ENCODE measurements at places on chromosomes 6 and 20. TPM values are rescaled to one million over a fixed set of nuclear protein-coding genes. Genes with fewer than 3 reads are reported as not detected.

The BPIFA1 gene
- total RNA-seq: not detected

The SLC22A3 gene
- 2.7 TPM for total RNA-seq

The EMILIN3 gene
- not detected for total RNA-seq

The TOX2 gene
- not detected for total RNA-seq

The ATXN1 gene
- total RNA-seq: 29.2 TPM

The VARS2 gene
- total RNA-seq: 14.5 TPM

The ENPP4 gene
- 1.6 TPM for total RNA-seq

The FOXS1 gene
- total RNA-seq: not detected

The SLC17A9 gene
- 6.9 TPM for total RNA-seq

The CLPSL2 gene
- not detected for total RNA-seq

The SLC25A27 gene
- total RNA-seq: 18.9 TPM

The GSTA4 gene
- 69.5 TPM for total RNA-seq

The POLR3F gene
- 16.2 TPM for total RNA-seq

The ARMH2 gene
- total RNA-seq: not detected

The PHF3 gene
- total RNA-seq: 61.2 TPM

The BTNL2 gene
- not detected for total RNA-seq

The NEURL2 gene
- 2.7 TPM for total RNA-seq

The SPEF1 gene
- total RNA-seq: 0.22 TPM

The TGIF2 gene
- 11.7 TPM for total RNA-seq

The SOX18 gene
- total RNA-seq: not detected

The TMEM170B gene
- 2.5 TPM for total RNA-seq

The LINC00237 gene
- total RNA-seq: not detected

The SIRPD gene
- not detected for total RNA-seq

The OPRL1 gene
- total RNA-seq: 0.52 TPM

The DAAM2 gene
- total RNA-seq: 59.9 TPM

The MED23 gene
- 48.2 TPM for total RNA-seq

The TLDC2 gene
- total RNA-seq: 0.65 TPM

The SLC16A10 gene
- total RNA-seq: 1.4 TPM

The RPL10A gene
- total RNA-seq: 1,532 TPM

The MUCL3 gene
- not detected for total RNA-seq

The DYNLT2 gene
- 1.5 TPM for total RNA-seq

The MATN4 gene
- total RNA-seq: not detected

The FAM217B gene
- 6.0 TPM for total RNA-seq

The OR2H1 gene
- not detected for total RNA-seq

The KCNK5 gene
- 0.76 TPM for total RNA-seq

The LRRC73 gene
- 0.32 TPM for total RNA-seq

The TFAP2C gene
- total RNA-seq: under 0.01 TPM

The KPNA5 gene
- total RNA-seq: 9.4 TPM

The FILIP1 gene
- 2.0 TPM for total RNA-seq

The TTBK1 gene
- under 0.01 TPM for total RNA-seq
